Activated T-helper 1 cell treated with anti-CD3 and anti-CD28 coated beads, Interleukin-12 subunit alpha, Interleukin-12 subunit beta, Interleukin-2, Interleukin-4 antibody, amounts not matched to agents 30 ng/mL and 10 ng/mL and 1 ng/mL, durations not matched to agents 14 hours and 24 hours and 36 hours (primary cell): ENCODE measurements at places on chromosomes 6 and 20. TPM values are rescaled to one million over a fixed set of nuclear protein-coding genes. Genes with fewer than 3 reads are reported as not detected.

DNA sequence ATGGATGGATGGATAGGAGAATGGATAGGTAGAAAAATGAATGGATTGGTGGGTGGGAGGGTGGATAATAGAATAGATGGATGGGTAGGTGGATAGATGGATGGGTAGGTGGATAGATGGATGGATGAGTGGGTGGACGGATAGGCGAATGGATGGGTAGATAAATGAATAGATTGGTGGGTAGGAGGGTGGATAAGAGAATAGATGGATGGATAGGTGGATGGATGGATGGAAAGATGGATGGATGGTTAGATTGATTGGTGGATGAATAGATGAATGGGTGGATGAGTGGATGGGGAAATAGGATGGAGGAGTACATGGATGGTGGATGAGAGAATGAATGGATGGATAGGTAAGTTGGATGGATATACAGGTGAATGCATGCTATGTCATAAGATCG is 110.5 kb downstream of the CEBPB start:
- DNase-seq, result no peak

Gene ZNF512B
- 28.0 and 28.3 TPM in 2 replicates for total RNA-seq

Gene LGSN
- not detected in 2 replicates for total RNA-seq

Gene VGLL2
- total RNA-seq, result not detected in 2 replicates

GRCh38 chr6:166938150-166938549 is 18.2 kb downstream of the RNASET2 start:
- DNase-seq, result no peak

DNA sequence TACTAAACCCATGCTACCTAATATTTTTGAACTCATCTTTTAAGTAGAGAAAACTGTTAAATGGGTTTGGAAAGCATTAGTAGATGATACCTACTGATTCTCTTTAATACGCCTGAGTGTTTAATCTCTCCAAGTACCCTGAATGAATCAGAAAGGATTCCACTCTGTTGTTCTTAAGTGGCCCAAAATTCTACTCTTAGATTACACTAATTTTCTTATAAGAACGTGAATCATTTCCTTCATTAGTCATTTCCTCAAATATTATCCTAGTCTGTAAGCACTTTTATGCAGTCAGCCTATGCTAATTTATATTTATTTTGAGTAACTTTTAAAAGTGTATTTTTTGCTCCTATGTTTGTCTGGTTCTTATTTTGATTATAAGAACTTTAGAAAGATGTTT is 380.0 kb downstream of the BTBD9 start:
- no peak for DNase-seq

Gene B3GALT4
- 4.4 and 5.6 TPM in 2 replicates for total RNA-seq

DNA sequence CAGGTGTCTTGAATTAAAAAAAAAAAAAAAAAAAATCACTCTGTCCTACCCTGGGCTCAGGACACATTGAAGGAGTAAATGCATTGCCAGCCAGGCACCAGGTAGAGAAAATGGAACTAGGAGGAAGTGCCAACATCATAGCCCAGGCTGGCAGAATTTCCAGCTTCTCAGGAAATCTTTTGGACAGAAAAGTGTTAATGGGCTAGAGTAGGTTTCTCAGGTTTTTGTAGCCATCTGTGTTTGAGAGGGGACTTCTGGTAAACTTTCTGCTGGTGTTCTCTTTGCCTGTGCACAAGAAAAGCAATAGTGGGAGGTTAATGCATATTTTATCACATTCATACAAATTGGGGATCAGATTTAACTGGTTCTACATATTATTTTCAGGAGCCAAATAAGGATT is 678.3 kb upstream of the NRSN1 start:
- no peak for DNase-seq

- DNase-seq, result no peak
Measured at GRCh38 chr6:157058574-157058973, 264.7 kb downstream of the TMEM242 start.

Gene CD109
- 27.1 and 29.3 TPM in 2 replicates for total RNA-seq

GRCh38 chr6:88984152-88984551 is 20.7 kb upstream of the RNGTT start:
- DNase-seq, result no peak

DNA sequence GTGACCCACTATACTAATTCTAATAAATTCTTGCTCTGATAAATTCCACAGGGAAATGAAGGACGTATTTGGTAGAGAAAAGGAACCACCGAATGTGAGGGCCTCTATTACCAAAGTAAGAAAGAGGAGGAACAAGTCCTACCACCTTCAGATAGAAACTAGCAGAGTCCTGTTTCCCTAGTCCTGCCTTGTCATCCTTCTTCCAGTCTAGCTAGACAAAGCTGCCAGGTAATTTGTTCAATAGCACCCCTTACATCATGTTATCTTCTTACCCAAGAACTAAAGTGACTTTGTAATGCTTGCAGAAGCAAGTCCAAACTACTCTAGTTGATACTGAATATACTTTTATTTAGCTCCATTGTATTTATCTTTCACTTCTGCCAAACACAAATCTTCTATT is 29.3 kb upstream of the FAM83B start:
- DNase-seq, result no peak

- no peak for DNase-seq
Measured at GRCh38 chr6:113402544-113402943, 454.6 kb upstream of the MARCKS start.

DNA sequence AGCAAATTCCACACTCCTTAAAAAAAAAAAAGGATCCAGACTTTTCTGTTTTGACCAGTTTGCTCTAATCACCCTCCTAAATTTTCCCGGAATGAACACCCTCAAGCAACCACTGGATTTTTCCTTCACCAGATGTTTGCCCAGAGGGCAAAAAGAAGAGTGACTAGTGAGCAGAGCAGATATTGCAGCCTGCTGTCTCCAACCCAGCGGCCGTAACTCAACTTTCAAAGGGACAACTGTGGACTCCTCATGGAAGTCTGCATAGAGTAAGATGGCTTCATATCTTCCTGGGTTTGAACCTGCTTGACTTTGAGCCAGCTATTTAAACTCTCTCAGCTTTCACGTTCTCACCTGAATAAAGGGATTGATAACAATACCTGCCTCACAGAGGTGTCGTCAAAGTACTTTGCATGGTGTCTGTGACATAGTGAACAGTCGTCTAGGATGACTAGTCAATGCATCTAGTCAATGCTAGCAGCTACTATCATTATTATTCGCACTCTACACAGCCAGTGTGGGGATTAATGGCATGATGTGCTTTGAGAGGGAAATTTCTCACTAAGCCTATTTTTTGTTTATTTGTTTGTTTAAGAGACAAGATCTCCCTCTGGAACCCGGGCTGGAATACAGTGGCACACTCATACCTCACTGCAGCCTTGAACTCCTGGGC is 92.2 kb upstream of the HIVEP1 start:
- no peak for DNase-seq

Gene CST7
- 127 and 133 TPM in 2 replicates for total RNA-seq

Gene SLC35B3
- total RNA-seq, result 6.4 and 6.5 TPM in 2 replicates

Gene PKIB
- total RNA-seq, result 0.44 TPM in 1 of 2 replicates, not detected in the other
